Omental fat pad (tissue), 4 donors: ENCODE measurements at places on chromosomes 1 and 21.

DNA sequence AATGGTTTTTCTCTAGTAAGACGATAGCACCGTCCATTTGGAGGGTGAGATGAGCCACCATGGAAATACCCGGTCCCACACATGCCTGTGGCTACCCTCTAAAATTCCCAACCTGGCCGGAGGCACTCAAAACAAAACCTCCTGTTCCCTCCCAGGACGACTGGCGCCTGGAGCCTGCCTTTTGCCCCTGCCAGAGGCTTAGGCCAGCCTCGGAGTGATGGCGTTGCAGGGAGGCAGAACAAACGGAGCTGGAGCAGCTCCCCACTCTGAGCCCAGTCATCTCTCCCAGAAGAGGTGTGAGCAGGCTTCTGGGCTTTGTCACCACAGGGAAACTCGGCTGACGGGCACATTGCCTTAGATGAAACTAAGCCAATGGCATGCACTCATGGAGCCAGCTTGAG is 213.7 kb upstream of the HOOK1 start:
- no peak for DNase-seq

- no peak for DNase-seq
These were observed 316.0 kb upstream of the ADGRL4 start for GRCh38 chr1:79322511-79323027.

DNA sequence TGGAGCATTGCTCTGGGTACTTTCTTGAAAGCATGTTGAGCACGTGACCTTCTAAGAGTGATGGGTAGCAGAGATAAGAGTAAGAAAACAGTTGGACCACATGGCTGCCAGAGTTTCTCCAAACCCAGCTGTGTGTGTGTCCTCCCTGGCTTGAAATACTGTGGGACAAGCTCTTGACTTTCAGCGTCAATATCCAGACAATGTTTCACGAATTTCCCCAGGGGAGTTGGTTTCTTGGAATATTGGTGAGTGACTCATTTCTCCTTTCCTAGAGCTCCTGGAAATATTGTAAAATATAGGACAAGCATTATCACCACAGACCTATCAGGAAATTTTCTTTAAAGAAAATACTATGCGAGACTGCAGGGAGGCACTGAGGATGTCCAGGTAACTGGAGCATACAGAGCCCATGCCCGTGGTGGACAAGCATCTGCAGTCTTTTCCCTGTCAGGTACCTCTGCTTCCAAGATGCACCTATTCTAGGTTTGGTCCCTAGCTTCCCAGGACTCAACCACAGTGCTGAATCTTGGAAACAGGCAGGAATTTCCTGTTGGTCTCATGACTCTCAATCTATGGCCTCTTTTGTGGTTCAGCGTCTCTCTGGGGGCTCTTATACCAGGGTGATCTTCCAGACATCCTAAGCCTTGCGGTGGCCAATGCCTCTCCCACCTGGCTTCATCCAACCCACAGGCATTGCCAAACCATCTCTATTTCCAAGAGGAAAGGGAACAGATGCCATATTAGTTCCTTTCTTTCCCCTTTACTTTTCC is 67.4 kb downstream of the KCNJ6 start:
- DNase-seq: no peak

DNA sequence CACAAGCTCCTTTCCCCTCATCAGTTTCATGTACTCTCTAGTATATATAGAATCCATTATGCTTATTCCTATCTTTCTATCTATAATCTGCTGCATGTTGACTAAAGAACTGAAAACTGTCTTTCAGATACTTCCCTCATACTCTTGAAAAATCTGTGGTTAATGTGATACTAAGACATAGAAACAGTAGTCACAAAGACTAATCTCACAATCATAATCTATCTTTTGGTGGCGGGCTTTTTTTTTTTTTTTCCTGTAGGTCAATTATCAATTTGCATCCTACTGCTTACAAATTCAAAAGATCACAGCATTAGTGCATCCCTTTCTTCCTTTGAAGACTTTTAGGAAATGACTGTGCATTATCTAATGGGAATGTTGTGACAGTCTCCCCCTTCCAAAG is 4.7 kb downstream of the UBR4 start:
- no peak for DNase-seq

DNA sequence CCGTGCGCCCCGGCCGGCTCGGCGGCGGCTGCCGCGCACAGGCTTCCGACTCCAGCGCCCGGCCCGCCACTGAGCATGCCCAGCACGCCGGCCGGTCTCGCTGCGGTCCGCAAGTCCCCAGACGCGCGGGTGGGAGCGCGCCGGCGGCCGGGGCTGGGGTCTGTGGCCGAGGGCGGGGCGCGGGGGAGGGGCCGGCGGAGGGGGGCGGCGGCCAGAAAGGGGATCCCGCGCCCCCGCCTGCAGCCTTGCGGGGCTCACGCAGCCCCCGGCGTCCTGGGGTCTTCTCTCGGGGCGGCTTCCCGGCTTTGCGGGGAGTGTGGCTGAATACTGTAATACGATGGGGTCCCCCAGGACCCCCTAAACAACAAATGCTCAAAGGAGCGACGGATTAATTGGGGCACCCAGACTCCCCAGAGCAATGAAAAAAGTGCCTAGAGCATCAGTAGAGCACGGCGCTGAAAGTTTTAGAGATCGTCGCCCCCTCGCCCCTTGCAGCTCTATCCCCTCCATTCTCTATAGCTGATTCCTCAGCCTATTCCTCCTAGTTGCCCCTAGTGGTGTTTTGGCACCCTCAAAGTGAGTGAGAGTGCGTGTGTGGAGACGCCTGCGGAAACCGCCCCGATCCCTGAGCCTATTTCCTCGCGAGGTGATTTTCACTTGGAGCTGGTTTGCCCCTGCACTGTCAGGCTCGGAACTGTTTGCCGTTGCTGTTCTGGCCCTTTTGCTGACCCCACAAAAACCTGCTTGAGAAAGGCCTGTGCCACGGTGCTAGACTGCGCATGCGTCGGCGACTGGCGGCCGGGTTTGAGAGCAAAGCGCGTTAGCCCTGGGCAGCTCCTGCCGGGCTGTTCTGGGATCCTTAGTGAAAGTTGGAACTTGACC is at the start of gene VAV3:
VAV3 (minus strand) TSS at position 71 of the 882 bp plus-strand sequence. CDS start 311 bp downstream, outside the sequence.
- DNase-seq: no peak

- no peak for DNase-seq
These were observed 2.6 kb upstream of the ZNF436 start for GRCh38 chr1:23371987-23372880.

- DNase-seq: no peak
These were observed 76.1 kb upstream of the GADD45A start for GRCh38 chr1:67608661-67609576.

DNA sequence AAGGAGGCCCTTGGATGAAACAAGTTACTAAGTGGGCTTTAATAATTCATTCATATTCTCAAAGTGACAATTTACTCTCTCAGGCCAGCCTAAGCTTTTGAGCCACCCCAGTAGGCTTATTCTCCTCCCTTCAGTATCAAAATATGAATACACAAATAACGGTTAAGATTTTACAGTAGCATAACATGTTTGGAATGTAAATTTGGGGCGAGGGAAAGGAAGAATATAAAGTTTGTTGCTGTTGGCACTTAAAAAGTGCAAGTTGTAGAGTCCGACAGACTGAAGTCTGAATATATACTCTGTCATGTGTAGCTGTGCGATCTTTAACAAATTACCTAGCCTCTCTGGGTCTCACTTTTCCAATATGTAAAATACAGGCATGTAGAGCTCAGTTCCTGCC is 22.6 kb upstream of the MYSM1 start:
- no peak for DNase-seq

DNA sequence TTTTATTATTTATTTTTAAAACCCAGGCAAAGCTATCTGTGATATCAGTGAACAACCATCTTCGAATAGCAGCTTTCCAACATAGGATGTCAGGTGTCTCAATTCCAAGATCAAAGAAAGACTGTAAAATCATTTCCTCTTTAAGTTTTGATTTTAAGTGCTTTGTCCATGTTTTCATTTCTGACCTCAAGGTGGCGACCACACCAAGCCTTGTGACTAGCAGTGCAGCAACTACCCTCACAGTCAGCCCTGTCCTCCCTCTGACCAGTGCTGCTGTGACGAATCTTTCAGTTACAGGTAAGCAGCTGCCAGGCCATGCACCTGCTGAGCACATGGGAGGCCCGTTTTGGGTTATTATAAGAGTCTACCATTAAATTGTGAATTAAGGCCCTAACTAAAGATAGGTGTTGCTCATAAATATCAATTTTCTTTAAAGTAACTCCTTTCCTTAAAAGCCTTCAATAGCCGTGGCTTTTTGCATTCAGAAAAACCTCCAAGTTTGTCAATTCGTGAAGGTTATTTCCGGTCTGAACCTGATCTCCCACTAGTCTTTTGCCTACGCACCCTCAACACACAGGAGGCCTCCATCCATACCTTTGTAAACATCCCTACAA is 117.0 kb downstream of the CD247 start:
- no peak for DNase-seq

- no peak for DNase-seq
These were observed 653.4 kb downstream of the KIF26B start for GRCh38 chr1:245807954-245808719.

DNA sequence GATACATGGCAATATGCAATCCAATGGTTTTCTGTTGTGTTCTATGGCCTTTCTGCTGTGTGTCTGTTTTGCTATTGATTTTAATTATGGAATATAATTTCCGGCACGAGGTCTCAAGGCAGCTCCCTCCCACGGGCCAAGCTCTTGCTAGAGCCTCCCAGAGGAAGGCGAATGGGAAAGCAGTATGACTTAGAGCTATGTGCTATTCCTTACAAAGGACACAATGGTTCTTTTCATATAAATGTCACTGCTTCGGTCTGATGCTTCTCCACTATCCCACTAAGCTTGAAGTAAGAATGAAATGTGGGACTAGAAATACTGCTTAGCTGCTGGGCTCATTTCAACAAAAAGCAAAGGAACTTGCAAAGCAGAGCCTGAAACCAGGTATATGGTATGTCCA is 322.2 kb upstream of the BEND5 start:
- DNase-seq: no peak

DNA sequence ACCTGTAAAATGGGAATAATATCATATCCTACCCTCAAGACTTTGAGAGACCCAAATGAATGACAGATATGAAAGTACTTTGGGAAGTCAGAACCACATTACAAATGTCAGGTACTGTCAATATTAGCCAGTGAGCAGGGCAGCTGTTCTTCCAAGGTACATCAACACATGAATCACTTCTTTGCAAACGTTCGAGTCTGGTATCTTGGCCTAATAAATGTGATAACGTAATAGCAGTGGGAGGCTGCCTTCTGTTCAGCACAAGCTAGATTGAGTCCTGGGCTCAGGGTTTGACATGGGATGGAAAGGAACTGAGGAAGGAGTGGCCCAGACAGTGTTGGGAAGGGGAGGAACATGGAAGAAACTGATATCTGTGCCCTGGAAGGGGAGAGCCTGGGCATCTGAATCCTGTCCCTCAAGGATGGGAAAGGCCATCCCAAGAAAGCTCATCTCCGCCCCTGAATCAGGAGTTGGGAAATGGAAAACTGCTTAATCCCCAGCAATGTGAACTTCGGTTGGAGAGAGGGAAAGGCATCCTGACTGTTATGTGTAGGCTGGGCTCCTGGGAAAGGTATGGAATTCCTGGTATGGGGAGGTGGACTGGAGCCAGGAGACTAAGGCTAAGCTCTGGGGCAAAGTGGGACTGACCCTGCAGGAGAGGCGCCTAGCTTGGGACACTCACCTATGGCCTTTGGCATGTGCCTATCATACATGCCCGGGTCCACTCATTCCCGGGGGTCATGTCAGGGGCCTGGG is 14.3 kb downstream of the KCNC4 start:
- DNase-seq: no peak

- DNase-seq: no peak
These were observed 27.9 kb downstream of the DIP2A start for GRCh38 chr21:46486481-46487126.

DNA sequence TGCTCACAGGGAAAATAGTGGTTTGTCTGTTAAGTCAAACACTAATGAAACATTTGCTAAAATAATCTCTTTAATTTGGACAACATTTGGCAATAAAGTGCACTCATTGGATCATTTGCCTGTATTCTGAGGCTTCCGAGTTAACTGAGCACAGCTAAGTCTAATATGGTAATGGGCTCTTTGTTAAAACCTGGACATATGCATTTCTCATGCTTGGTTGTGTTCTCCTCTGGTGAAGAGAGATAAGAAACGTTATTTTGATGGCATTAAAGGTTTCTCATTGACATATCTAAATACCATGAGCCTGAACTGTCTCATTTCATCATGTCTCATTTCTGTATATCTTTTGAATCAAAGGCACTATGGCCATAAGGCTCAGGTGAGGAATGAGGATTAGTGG is 13.4 kb upstream of the NRIP1 start:
- no peak for DNase-seq

DNA sequence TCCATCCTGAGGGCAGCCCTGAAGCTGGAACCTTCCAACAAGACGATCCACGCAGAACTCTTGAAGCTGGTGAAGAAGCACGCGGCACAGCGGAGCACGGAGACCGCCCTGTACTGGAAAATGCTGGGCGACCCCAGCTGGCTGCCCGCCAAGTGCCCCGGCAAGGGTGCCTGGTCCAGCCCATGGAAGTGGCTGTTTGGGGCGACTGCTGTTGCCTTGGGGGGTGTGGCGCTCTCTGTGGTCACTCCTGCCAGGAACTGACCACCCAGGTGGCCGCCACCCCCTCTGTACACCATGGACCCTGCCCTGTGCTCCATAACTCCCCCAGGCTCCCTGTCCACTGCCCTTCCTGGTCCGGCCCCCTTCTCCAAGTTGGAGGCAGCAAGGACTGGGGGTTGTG is 90.8 kb downstream of the PPP1R12B start:
- no peak for DNase-seq

DNA sequence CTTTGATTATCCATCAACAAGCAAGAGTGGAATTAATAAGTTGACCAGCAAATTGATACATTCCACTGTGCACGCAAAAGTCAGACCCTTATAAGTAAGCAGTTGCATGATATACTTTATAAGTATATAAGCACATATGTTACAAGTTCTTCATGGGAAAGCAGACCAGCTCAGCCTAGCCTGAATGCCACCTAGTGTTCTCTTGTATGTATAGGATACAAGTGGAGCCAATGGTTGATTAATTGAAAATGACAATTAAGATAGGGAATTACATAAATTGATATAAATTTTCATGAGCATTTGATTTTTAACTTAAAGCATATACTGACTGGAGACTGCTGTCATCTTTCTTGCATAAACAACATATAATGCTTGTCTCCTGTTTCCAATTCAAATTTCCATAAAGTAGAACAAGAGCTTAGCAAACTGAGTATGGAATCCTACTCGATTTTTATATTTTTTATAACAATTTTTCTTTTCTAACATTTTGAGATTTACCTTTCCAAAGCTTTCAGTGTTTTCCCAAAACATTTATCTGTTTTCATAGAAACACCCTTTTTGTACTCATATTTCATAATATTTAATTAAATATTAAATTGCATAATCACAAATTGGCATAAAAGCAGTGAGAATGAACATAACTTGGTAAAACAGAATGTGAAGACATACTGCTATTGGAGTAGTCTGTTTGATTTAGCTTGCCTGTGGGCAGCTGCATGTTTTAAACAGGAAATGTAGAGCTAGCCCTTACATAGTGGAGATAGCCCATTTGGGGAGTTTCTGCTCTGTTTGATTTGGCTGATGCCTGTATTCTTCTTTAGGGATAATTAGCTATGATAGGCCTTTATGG is 62.8 kb downstream of the MAGI3 start:
- no peak for DNase-seq

DNA sequence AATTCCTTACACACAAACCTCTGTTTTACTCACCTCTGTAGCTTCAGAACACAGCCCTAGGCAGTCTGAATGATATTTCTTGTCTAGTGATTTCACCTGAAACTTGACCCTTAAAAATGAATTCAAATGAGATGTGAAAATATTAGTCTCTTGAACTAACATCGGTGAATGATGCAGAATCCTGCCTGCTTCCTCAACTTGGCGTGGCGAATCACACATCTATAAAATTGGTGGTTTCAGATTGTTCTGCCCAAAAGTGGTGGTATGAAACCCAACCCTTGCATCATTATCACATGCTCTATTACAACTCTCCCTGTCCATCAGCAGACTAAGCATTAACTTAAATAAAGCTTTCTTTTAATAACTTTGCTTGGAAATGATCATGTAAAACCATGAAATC is 26.9 kb upstream of the C1orf21 start:
- DNase-seq: no peak
